ENCODE measurements at places on chromosomes 2 and 18.

DNA sequence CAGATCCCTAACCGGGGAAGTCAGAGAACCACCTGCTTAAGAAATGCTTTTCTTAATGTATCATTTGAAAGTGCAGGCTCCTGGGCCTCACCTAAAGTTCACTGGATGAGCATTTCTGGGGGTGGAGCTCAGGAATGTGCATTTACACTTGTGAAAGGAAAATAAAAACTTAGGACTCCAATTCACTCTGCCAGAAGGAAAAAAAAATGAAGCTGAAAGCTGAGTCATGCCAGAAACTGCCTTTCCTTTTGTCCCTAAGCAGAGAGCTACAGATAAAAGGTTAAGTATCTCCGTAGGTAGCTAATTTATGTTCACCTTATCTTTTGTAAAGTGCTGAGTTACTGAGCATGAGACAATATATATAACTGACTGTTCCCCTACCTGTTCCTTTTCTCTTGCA lies 229.5 kb upstream of the MEX3C start:
- no peak for DNase-seq

DNA sequence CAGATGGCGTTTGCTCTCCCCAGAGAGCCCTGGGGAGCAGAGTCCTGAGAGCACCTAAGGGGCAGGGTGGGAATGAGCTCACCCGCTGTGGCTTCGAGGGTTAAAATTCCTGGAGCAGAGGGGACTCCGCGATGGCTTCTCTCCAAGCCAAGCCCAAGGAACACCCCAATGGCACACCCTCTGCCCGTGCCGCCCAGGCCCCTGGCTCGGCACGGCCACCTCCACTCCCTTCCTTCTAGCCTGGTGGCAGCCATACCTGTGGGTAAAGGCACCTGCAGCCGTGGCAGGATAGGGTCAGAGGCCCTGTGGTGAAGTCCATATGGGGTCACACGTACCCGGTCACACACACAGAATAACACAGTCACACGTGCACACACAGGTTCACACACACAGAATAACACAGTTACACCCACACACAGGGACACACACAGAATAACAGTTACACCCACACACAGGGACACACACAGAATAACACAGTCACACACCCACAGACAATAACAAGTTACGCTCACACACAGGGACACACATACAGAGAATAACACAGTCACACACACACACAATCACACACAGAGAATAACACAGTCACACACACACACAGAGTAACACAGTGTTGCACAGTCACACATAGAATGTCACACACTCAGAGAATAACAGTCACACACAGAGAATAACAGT lies 50.5 kb downstream of the RAMP1 start:
- DNase-seq = no peak

DNA sequence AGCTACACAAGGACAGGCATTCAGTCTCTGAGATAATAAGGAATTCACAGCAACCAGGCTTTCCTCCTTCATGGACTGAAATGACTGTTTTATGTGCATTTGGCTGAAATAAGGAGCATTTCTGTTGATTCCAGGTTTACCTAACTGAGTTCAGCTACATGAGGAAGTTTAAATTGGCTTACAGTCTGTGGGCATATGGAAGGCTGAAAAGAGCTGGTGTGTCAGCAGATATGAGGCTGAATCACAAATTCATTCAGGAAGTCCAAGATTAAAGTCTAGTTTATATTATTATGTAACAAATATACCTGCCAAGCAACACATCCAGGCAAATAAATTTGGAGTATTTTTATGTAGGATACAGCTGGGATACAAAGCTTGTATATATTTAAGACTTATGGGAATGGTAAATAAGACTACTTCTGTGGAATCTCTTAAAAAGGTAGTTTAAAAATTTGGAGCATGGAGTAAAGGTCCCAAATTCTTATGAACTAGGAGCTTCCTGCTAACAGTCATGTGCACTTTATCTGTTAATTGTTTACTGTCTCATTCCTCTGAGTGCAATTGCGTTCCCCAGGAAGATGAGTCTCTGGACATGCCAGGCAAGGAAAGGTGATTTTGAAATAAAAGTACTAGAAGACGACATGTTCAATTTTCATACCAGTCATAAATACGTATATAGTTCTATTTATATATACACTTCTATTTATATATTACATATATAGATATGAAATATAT lies 53.0 kb downstream of the ZC3H8 start:
- DNase-seq = no peak

GRCh38 chr18:3514312-3515216 lies 64.6 kb downstream of the TGIF1 start:
- no peak for DNase-seq

- no peak for DNase-seq
Measured at GRCh38 chr18:3984163-3984757, 470.8 kb downstream of the DLGAP1 start.

DNA sequence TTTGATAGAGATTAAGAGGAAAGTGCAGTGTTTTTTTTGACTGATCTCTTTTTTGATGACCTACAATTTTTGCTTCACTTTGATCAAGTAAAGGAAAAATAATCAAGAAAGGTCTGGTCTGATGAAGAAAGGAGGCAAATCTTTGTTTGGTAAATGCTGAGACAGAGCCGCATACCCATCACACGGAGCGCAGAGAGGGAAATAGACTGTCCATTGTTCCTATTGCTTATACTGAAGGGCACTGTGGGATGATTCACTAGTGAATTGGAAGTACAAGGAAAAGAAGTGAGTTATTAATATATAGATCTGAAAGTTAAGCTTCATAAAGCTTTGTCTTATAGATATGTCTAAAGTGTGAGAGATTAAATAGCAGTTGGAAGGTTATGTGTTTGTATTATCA lies 455.1 kb downstream of the PLCL1 start:
- DNase-seq = no peak

DNA sequence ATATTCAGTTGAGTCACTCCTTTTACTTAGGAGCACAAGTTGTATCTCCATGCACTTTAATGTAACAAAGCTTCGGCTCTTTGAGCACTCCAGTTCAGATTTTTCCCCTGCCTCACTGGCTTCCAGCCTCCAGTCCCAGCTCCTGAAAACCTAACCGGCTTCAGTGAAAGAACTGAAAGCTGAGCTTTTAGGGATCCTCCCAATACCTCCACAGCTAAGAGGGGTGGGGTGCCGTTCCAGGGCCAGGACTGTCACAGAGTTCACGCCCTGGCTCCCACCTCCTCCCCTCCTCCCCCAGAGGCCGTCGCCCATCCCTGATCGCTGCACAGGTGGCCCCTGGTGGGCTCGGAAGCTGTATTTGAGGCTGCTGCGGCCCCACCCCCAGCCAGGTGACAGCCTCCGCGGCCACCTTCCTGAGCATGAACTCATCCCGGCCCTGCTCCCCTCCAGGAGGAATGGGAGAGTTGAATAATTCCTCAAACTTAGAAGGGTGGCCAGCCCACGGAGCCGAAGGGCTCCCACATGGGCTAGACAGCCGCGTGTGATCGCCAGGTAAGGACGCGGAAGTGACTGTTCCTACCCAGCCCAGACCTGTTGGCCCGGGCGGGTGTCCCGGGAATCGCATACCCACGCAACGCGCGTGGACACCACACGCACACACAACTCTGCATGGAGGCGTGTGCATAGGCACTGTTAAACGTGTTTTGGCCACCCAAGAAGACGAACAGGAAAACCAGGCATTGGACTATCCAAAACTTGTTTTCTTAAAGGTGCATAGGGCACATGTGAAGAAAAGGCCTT lies 1.8 kb downstream of the MYO5B start:
- no peak for DNase-seq

DNA sequence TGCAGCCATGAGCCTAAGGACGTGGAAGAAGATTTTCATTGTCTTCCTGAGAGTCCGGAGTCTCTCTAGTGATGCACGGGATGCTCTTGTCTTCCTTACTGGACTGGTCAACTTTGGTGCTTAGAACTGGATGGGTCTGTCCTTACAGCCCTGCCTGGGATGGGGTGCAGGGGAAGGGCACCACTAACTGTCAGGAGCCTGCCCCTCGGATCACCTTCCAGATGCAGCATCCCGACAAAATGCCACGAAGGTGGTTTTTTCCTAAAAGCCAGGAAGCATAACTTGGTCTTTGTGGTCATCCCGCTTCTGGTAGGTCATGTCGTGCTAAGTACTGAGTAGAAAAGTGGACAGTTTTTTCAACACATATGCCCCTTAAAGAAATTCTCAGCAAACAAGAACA lies 207.4 kb upstream of the TWIST2 start:
- DNase-seq = no peak

- no peak for DNase-seq
Measured at GRCh38 chr2:222871291-222871690, 10.5 kb downstream of the ACSL3 start.

- no peak for DNase-seq
Measured at GRCh38 chr2:32553829-32554432, 73.9 kb upstream of the TTC27 start.

GRCh38 chr2:80476535-80477117 lies 172.1 kb upstream of the LRRTM1 start:
- DNase-seq = no peak

DNA sequence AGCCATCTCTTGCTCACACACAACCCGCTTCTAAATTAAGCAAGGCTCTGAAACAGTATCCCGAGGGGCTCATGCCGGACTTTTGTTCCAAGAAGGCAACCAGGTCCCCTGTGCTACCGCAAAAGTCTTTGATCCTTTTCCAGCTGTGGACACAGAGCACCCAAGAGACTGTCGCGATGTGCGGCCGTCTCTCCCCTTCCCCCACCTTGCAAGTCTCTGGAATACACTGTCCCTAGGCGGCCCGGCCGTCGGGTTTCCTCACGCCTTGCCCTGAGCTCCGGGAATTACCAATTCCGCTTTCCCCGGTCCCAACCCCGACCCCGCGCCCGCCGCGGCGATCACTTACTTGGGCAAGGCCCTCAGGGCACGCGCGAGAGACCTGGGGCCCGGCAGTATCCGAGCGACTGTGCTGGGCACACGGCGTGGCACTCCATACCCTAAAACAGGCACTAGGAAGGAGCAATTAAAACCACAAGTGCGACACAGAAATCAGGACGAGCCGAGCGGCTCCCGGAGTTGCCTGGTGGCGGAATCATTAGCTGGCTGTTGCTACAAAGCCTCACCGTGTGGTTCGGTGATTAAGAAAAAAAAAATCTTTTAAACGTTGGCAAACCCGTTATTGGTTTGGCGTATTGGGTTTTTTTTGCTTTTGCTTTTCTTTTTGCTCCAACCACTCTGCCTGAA lies 2.2 kb upstream of the DLX1 start:
- DNase-seq = no peak

DNA sequence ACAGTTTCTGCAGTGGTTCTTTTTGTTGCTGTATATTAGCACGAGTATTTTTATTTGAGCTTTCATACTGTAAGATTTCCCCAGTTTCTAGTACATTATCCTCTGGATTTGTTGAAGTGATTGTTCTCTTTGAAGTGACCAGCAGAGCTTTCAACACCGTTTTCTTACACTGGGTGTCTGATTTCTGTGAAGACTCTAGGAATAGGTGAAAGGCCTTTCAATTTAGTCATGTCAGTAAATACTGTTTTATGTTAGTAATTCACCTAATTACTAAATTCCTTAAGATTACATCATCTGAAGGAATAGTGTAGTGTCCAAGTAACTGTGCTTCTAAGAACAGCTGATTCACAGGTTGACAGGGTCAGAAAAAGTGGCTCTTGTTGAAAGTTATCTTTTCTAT lies 2.3 kb downstream of the PPM1B start:
- DNase-seq = no peak

- DNase-seq = no peak
Measured at GRCh38 chr2:103232865-103233264, 471.0 kb downstream of the TMEM182 start.

- DNase-seq = no peak
Measured at GRCh38 chr18:12630136-12630535, 27.8 kb downstream of the SPIRE1 start.

DNA sequence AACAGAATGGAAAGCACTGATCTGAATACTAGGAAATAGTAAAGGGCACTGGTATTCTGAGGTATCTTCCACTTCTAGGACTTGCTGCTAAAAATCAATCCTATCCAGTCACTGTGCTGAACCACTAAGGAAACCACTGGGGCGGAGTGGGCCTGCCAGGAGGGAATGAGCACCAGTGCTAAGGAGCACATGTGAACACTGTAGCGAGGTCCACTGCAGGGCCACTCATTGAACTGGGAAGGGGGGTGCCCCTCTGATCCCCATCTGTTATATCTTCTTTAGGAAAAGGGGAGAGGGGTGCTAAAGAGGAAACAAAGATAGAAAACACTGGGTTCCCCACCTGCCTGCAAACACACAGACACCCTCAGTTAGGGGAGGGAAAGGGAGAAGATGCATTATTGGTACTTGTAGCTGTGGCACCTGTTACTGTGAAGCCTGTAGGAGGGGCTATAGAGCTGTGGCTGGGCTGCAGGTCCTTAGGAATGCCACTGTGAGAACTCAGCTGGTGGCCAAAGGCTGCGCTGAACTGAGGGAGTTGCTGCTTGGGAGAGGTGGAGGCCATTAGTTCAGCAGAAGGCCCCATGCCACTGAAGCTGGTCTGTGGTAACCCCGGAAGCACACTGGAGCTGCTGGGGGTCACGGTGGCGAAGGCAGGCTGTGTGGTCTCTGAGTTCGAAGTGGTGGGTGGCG lies 81.8 kb downstream of the INO80D start:
- no peak for DNase-seq

DNA sequence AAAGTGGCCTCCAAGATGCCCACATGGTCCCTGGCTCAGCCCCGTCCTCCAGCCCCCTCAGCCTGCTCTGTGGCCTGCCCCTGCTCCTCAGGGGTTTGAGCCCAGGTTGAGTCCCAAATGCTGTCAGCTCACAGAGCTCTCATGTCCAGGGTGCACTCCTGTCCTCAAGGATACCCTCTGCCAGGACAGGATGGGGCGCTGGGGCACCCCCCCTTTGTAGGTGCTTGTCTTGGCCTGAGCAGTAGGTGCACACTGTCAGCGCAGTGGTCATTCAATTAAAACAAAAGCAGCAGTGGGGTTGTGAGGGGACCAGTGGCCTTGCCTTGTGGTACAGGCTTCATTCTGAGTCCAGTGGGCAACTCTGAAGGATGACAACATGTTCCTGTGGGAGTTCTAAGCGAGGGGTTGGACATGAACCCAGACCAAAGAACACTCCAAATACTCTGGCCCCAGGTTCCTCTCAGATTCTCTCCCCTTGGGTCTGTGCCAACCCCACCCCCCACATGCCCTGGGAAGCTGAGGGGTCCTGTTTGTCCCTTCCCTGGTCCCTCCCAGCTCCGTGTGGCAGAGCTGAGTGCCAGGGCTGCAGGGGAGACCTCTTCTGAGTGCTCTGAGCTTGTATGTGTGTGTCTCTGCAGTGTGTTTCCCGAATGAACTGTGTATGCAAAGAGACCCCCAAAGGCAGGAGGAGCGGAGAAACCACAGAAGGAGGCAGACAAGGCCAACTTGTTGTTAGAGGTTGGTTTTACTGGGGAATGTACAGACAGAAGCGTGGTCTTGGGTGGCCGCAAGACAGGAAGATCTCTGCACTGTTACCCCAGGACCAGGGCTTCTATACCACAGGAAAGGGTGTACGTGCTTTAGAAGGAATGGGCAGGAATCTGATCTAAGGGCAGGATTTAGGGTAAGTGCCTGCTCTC lies 155.6 kb upstream of the HS6ST1 start:
- no peak for DNase-seq

- DNase-seq = no peak
Measured at GRCh38 chr2:203745267-203745666, 38.8 kb downstream of the CD28 start.

GRCh38 chr2:8678731-8679566 lies 2.9 kb upstream of the ID2 start:
- peak; percentile 60 for DNase-seq

GRCh38 chr18:9547782-9548181 lies 66.6 kb downstream of the PPP4R1 start:
- no peak for DNase-seq
